ENCODE measurements at places on chromosomes 13 and 19.

GRCh38 chr13:68927387-68928026, 1180.1 kb upstream of the ATXN8OS start:
- no peaks in the 10 kb centered on the region for H3K4me1 ChIP-seq
- no peaks in the 10 kb centered on the region for H3K27me3 ChIP-seq
- no peak for DNase-seq

GRCh38 chr19:58170860-58171259, 12.0 kb upstream of the ZNF274 start:
- H3K36me3 ChIP-seq: no peaks in the 10 kb centered on the region
- DNase-seq: no peak
- H3K4me3 ChIP-seq: no peak overlapping the region
- no peaks in the 10 kb centered on the region for H3K4me1 ChIP-seq
- H3K27ac ChIP-seq: no peak overlapping the region
- no peaks in the 10 kb centered on the region for H3K27me3 ChIP-seq

DNA sequence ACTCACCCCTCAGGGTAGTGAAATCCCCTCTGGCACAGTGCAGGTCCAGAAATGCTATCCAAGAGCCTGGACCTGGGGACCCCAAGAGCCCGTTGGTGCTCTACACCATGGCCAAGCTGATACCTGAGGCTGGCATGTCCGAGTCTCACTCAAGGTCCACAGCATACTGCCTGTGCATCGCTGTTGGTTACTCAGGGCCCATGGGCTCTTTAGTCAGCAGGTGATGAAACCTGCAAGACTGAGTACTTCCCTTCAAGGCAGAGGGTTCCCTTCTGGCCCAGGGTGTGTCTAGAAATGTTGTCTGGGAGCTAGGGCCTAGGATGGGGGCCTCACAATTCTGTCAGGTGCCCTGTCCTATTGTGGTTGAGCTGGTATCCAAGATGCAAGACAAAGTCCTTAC, 19.6 kb upstream of the KBTBD7 start:
- H3K27me3 ChIP-seq: no peaks in the 10 kb centered on the region
- no peak overlapping the region for H3K27ac ChIP-seq
- H3K4me1 ChIP-seq: no peaks in the 10 kb centered on the region
- DNase-seq: no peak
- H3K4me3 ChIP-seq: no peak overlapping the region

DNA sequence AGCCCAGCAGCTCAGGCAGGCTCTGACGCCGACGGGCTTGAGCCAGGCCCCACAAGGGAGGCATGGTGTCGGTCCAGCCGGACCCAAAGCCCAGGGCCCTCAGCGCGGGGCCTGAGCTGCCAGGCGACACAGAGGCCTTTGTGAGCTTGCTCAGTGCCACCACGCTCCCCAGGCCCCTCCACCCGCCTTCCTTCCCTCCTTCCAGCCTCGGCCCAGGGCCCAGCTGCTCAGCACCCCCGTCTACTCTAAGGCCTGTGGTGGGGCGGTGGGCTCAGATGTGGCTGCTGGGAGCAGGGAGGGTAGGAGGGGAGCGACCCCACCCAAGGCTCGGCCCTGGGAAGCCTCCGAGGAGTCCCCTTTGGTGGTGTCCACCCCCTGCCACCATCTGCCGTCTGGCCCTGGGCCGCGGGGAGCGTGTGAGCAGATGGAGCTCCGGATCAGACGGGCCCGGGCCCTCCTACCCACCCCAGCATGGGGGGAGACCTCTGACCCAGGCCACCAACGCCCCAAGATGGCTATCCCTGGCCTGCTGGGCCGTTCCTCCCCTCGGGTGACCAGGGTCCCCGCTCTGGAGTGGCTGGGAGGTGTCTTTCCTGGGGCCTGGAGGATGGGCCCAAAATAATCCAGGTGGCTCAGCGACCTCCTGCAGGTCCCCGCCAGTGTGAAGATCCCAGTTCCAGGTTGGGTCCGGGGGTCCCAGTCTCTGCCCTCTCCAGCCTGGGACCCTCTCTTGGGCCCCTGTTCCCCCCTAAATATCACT, 7.8 kb downstream of the ZBTB7A start:
- H3K27me3 ChIP-seq: no peaks in the 10 kb centered on the region
- peak overlapping the region; percentile 99 for H3K27ac ChIP-seq
- peak; percentile 51 for DNase-seq
- H3K36me3 ChIP-seq: peaks cover 8% of the 10 kb centered on the region
- H3K4me1 ChIP-seq: peaks cover 65% of the 10 kb centered on the region

- H3K27me3 ChIP-seq: no peaks in the 10 kb centered on the region
- H3K27ac ChIP-seq: no peak overlapping the region
- no peaks in the 10 kb centered on the region for H3K36me3 ChIP-seq
- DNase-seq: no peak
- H3K4me1 ChIP-seq: no peaks in the 10 kb centered on the region
These were observed 30.0 kb downstream of the HS6ST3 start for GRCh38 chr13:96119921-96120320.

DNA sequence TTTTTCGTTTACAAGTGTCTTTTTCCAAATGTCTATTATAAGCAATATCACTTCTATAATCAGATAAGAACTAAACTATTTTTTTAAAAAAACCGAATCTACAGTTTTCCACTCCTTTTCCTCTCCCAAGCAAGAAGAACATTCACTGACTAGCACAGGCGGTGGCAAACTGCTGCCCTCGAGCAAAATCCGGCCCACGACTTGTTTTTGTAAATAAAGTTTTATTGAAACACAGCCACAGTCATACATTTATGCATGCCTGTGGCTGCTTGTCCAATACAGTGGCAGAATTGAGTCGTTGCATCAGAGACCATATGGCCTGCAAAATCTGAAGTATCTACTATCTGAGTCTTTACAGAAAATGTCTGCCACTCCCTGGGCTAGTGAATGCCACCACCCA, 27.4 kb downstream of the INSR start:
- no peak for DNase-seq
- no peak overlapping the region for H3K27ac ChIP-seq
- H3K4me3 ChIP-seq: no peak overlapping the region
- H3K36me3 ChIP-seq: peaks cover 3% of the 10 kb centered on the region
- H3K27me3 ChIP-seq: no peaks in the 10 kb centered on the region

DNA sequence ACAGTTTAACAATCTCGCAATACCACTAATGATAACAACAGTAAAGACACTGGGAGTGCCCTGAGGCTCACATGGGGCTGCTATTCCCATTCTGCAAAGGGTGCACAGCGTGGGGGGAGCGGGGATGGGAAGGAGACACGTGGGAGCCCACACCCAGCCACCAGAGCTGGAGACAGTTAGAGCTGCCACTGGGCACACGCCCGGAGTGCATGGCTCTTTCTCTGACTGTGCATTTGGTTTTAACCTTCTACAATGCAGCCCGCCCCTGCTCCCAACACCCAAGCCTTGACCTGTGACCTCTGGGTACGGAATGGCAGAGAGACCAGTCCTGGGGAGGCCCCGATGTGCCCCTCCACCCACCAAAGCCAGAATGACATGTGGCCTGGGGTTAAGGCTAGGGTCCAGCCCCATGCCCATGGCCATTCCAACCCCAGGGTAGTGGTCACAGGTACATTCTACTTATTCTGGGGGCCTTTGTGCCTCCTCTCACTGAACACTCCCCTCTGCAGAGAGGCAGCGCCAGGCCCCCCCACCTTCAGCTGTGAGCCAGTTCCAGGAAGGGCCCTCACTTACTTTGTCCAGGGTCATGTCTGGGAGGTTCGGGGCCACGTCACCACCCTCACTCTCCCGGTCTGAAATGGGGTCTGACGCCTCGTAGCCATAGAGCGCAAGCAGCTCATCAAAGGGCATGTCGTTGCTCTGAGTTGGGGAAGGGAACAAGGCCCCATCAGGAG, 17.1 kb downstream of the MIER2 start:
- no peak overlapping the region for H3K27ac ChIP-seq
- no peaks in the 10 kb centered on the region for H3K4me1 ChIP-seq
- no peak for DNase-seq
- no peaks in the 10 kb centered on the region for H3K27me3 ChIP-seq
- H3K4me3 ChIP-seq: no peak overlapping the region

GRCh38 chr19:1980091-1980808, 35.3 kb downstream of the BTBD2 start:
- H3K4me1 ChIP-seq: no peaks in the 10 kb centered on the region
- H3K27me3 ChIP-seq: no peaks in the 10 kb centered on the region
- H3K4me3 ChIP-seq: no peak overlapping the region
- DNase-seq: no peak

DNA sequence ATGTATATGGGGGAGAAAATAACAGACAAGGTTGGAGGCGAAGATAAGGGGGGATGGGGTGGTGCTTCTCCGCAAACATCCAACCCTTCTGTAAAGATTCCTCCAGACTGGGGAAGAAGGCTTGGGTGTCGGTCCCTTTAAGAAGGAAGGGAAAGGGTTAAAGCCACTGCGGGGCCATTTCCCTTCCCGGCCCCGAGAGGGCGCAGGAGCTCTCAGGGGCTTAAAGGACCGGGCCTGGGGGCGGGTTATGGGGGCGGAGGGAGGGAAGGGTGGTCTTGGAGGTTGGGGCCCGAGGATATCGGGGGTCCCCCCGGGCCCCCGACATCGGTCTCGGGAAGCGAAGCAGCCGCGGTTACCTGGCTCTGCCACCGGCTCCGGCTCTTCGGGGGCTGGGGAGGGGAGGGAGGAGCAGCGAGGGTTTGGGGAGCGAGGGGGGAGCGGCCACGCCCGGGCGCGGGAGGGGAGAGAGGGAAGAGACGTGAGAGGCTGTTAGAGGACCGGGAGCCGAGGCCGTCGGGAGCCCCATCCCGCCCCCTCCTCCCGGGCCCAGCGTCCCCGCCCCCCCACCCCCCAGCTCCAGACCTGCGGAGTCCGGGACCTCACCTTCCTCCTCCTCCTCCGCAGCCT, 2.8 kb downstream of the TNNT1 start:
- H3K4me3 ChIP-seq: no peak overlapping the region
- H3K36me3 ChIP-seq: no peaks in the 10 kb centered on the region
- peaks cover 18% of the 10 kb centered on the region for H3K27me3 ChIP-seq
- no peaks in the 10 kb centered on the region for H3K4me1 ChIP-seq

DNA sequence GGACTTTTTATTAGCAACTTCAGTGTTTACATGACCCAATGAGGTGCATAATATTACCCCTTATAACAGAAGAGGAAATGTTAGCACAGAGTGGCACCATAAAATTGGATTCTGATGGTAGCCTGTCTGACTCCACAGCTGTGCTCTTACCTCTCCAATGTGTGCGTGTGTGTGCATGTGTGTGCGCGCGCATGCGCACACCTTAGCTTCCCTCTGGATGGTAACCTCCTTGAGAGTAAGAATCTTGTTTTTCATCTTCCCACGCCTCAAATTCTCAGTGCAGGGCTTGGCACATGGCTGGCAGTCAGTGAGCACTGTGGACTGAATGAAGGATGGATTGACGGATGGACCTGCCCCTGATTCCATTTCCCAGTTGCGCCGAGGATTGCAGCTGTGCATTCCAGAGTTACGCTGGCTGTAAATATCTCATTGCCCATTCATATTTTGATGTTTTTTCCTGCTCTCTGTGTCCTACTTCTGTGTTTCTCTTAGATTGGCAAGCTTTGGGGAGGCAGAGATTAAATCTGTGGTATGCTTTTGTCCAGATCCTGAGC, 99.2 kb upstream of the WASF3 start:
- H3K27ac ChIP-seq: no peak overlapping the region
- H3K27me3 ChIP-seq: no peaks in the 10 kb centered on the region
- no peak overlapping the region for H3K4me3 ChIP-seq

GRCh38 chr13:100305398-100305797, 216.5 kb downstream of the PCCA start:
- H3K27ac ChIP-seq: no peak overlapping the region
- no peaks in the 10 kb centered on the region for H3K4me1 ChIP-seq
- no peak for DNase-seq
- no peak overlapping the region for H3K4me3 ChIP-seq
- no peaks in the 10 kb centered on the region for H3K36me3 ChIP-seq

GRCh38 chr19:45104658-45105349, 11.8 kb downstream of the PPP1R37 start:
- no peaks in the 10 kb centered on the region for H3K36me3 ChIP-seq
- H3K4me3 ChIP-seq: no peak overlapping the region
- H3K27ac ChIP-seq: no peak overlapping the region
- H3K27me3 ChIP-seq: no peaks in the 10 kb centered on the region

GRCh38 chr13:114235697-114236096, 1.0 kb downstream of the CDC16 start:
- no peak overlapping the region for H3K27ac ChIP-seq
- H3K4me3 ChIP-seq: peak overlapping the region; percentile 92
- no peaks in the 10 kb centered on the region for H3K4me1 ChIP-seq
- H3K27me3 ChIP-seq: no peaks in the 10 kb centered on the region
- peaks cover 3% of the 10 kb centered on the region for H3K36me3 ChIP-seq

- no peak for DNase-seq
- no peak overlapping the region for H3K27ac ChIP-seq
- no peak overlapping the region for H3K4me3 ChIP-seq
- H3K27me3 ChIP-seq: no peaks in the 10 kb centered on the region
- no peaks in the 10 kb centered on the region for H3K4me1 ChIP-seq
These were observed 13.8 kb downstream of the RCBTB1 start for GRCh38 chr13:49571299-49572240.

- no peaks in the 10 kb centered on the region for H3K4me1 ChIP-seq
- H3K4me3 ChIP-seq: no peak overlapping the region
- DNase-seq: no peak
- no peaks in the 10 kb centered on the region for H3K36me3 ChIP-seq
These were observed 51.4 kb downstream of the UBL3 start for GRCh38 chr13:29799041-29799440.

- peak overlapping the region; percentile 95 for H3K4me3 ChIP-seq
- H3K4me1 ChIP-seq: peaks cover 3% of the 10 kb centered on the region
- H3K36me3 ChIP-seq: no peaks in the 10 kb centered on the region
These were observed 718 bp downstream of the CDK8 start for GRCh38 chr13:26254583-26255111.

DNA sequence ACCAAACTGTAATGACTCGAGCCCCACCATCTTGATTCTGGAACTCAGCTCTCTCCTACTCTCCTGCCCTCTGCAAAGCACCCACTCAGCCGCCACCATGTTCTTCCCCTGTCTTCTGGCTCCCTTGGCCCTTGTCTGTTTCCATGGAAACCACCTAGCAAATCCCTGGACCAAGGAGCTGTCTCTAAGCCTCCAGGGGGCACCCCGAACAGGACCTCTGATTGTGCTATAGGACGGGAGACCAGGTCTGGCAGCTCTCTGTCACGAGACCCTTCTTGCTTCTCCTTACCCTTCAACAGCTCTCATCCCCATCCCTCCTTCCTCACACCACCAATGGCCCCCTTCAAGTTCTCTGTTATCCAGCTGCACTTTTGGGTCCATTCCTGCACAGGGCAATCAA, 277.7 kb upstream of the ZNF507 start:
- no peak overlapping the region for H3K27ac ChIP-seq
- no peaks in the 10 kb centered on the region for H3K36me3 ChIP-seq
- no peaks in the 10 kb centered on the region for H3K27me3 ChIP-seq
- H3K4me3 ChIP-seq: no peak overlapping the region
- no peak for DNase-seq
- H3K4me1 ChIP-seq: no peaks in the 10 kb centered on the region

DNA sequence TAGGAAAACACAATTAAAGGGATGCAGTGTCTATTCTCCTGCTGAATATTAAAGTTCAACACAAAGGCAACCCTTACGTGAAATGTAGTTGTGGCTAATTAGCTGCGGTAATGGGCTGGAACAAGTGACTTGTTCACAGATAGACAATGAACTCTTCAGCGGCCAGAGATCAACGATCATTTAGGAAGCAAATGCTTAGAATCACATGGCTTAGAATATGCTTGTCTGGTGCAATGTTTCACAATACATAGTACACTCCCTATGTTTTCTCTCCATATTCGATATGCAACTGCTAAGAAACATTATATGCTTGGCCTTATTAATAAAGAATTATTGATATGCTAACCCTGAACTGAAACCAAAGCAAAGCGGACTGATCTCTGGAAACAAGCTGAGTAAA, 25.7 kb upstream of the MTUS2 start:
- H3K4me3 ChIP-seq: no peak overlapping the region
- H3K4me1 ChIP-seq: no peaks in the 10 kb centered on the region
- H3K27me3 ChIP-seq: peaks cover 10% of the 10 kb centered on the region
- H3K27ac ChIP-seq: no peak overlapping the region
- no peaks in the 10 kb centered on the region for H3K36me3 ChIP-seq

Data from colonic mucosa (tissue), 4 donors.